Activated T-helper 1 cell treated with anti-CD3 and anti-CD28 coated beads, Interleukin-2, amount 50 U/mL, for 16 hours (primary cell): ENCODE measurements at places on chromosomes 1 and 21.

DNA sequence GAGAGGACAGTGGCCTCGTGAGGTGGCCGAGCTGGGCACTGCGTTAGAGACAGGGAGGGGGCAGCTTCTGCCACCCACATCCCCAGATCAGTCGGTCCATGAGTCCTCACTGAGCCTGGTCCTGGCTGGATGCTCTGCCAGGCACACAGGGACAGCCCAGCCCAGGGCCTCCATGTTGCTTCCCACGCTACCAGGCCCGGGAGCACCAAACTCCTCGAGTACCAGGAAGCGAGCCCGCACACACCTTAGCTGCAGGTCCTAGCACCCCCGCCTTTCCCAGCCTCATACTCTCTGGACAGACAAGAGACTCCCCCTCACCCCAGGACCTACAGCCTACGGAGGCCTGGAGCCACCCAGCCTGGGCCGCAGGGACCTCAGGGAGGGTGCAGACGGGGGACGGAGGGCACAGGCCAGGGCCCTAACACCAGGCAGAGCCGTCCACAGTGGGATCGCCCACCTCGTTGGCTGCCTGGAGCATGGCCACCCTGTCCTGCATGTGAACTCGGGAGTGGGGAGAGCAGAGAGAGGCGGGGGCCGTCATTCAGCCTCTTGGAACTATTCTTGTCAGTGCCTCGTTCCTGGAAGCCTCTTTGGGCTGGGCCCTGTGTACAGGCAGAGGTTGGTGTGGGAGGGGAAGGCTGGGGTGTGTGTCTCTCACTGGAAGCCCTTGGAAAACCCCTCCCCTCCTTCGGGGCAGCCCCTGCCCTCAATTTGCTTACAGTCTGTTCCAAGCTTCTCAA lies 90.9 kb upstream of the RUNX3 start:
- DNase-seq = no peak

- DNase-seq = no peak
These were observed 87.6 kb downstream of the CNIH3 start for GRCh38 chr1:224703702-224704101.

DNA sequence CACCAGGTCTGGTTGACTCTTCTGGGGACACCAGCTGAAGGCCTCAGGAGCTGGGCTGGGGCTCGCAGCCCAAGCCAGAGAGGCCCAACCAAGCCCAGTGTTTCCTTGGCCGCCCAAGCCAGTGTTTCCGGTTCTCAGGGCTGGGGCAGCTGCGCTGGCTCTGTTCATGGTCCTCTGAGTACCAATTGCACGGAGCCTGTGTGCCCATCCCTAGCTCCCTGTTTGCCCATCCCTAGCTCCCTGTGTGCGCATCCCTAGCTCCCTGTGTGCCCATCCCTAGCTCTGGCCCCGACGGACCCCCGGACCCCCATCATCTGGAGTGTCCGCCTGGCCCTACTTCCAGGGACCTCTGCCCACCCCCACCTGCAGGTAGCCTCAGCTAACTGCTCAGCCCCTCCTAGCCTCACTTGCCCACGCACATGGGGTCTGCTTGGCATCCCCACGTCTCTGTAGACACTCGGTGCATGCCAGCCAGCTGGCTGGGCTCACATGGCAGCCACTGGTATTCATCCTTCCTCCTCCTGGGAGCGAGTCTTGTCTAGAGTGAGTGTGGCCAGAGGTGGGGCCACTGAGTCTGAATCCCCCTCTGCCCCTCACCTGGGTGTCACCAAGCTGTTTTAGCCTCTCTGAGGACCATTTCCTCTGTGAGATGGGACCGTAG lies 64.0 kb downstream of the WNT9A start:
- DNase-seq = no peak

- no peak for DNase-seq
These were observed 21.3 kb downstream of the CHODL start for GRCh38 chr21:18265944-18266343.

DNA sequence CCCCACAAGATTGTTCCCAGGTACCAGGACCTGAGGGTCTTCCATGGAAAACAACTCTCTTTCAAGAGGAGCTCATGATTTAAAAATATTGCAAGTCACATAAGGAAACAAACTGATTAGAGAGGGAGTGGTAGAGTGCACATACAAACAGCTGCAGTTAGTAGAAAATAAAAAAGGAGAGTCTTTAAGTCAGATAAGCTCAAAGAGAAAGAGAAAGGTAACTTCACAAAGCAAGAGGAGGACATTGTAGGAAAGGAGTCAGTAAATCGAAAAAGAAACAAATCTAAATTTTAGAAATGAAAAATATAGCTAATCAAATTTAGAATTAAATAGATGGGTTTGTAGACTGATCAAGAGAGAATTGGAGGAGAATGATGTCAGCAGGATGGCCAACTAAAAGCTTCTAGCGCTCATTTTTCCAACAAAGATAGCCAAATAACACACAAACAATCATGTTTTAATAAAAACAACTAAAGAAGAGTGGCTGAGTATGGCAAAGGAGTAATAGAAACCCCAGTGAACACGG lies 86.1 kb upstream of the CD53 start:
- no peak for DNase-seq
